ENCODE measurements at places on chromosomes 11 and 22.

DNA sequence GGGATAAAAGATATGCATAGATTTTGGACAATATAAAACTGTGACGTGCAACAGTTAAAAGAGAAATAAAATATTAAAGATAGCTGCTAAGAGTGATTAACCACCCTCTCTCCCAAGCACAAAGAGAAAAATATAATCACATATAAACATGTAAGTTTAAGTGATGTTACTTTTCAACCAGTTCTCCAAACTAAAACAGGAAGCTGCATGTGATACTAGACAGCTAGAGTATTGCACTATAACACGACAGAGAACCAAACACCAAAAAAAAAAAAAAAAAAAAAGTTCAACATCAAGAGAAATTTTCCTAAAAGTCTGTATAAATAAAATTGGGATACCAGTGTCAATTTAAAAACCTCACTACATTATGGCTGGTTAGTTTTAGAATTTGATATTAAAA lies 79.1 kb downstream of the PICALM start:
- DNase-seq: no peak

DNA sequence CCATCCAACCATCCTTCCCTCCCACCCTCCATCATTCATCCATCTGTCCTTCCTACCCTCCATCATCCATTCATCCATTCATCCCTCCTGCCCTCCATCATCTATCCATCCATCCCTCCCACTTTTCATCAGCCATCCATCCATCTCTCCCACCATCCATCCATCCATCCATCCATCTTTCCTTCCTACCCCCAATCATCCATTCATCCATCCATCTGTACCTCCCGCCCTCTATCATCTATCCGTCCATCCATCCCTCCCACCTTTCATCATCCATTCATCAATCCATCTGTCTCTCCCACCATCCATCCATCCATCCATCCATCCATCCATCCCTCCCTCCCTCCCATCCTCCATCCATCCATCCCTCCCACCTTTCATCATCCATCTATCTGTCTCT lies 968.8 kb downstream of the BRD1 start:
- DNase-seq: no peak

- DNase-seq: no peak
Observed at GRCh38 chr22:43944670-43945430, 10.4 kb upstream of the SAMM50 start.

GRCh38 chr11:115119146-115119545 lies 385.1 kb downstream of the CADM1 start:
- no peak for DNase-seq

DNA sequence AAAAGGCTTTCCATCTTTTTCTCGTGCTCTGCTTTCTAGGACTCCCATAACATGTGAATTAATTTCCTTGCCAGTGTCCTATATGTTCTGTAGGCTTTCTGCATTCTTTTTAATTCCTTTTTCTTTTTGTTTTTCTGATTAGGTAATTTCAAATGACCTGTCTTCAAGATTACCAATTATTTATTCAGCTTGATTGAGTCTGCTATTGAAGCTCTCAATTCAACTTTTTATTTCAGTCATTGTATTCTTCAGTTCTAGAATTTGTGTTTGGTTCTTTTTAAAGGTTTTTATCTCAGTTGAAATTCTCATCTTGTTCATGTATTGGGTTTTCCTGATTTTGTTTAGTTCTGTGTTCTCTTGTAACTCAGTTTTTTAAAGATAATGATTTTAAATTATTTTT lies 14.5 kb downstream of the PATE3 start:
- DNase-seq: no peak

DNA sequence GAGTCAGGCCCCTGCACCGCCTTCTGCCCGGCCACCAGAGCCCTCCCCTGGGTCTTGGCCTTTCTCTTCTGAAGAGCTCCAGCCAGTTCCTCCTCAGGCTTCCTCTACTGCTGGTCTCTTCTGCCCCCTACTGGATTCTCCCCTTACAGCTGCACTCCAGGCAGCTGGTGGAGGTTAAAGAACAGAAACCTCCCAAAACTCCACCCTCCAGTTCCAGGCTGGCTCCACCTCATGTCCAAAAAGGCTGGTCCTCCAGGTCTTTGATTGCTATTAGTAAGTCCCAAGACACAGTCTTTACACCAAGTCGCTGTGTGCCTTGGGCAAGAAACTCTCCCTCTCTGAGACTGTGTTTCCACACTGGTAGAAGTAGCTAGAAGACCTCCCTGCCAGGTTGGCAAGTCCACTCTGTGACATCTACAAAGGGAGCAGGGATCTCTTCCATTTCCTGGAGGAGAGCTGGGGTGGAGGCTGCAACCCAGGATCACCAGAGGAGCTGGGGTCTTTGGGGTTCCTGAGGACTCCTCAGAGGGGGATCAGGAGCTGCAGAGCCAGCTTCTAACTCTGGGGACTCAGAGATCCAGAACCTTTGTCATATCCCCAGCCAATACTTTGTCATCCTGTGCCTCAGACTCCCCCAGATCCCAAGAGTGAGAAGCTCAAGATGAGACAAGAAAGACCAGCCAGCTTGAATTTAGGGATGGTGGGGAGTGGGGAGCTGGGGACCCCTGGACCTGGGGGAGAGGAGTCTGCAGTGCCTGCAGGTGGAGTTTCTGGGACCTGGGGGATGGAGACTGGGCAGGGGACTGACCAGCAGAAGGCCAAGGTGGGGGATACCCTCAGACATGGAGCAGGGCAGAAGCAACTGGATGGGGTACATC lies 3.4 kb upstream of the IGLL5 start:
- no peak for DNase-seq
